CD4-positive, alpha-beta memory T cell (primary cell): ENCODE measurements at places on chromosomes 5 and 9. TPM values are rescaled to one million over a fixed set of nuclear protein-coding genes. Genes with fewer than 3 reads are reported as not detected.
A peak's percentile ranks its signal among the peaks of the same experiment; 100 is the strongest.

SLC6A7 gene
- not detected for polyA plus RNA-seq

ROPN1L gene
- 3.8 TPM for polyA plus RNA-seq

GRCh38 chr9:134781591-134782302, 98.9 kb upstream of the FCN2 start:
- DNase-seq, result no peak

DNA sequence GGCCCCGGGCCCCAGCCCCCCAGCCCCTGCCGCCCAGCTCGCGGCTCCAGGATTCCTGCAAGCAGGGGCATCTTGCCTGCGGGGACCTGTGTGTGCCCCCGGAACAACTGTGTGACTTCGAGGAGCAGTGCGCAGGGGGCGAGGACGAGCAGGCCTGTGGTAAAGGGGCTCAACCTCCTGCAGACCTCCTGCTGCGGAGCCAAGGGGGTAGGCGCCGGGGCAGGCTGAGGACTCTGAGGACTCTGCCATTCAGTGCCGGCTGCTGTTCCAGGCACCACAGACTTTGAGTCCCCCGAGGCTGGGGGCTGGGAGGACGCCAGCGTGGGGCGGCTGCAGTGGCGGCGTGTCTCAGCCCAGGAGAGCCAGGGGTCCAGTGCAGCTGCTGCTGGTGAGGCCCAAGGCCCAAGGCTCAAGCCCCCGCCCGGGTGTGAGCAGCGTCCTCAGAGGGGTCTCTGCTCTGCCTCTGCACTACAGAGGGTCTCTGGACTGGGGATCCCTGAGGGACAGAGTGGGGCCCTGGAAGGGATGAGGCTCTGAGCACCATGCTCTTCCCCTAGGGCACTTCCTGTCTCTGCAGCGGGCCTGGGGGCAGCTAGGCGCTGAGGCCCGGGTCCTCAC, 3.4 kb downstream of the MAMDC4 start:
- no peak for DNase-seq

DNA sequence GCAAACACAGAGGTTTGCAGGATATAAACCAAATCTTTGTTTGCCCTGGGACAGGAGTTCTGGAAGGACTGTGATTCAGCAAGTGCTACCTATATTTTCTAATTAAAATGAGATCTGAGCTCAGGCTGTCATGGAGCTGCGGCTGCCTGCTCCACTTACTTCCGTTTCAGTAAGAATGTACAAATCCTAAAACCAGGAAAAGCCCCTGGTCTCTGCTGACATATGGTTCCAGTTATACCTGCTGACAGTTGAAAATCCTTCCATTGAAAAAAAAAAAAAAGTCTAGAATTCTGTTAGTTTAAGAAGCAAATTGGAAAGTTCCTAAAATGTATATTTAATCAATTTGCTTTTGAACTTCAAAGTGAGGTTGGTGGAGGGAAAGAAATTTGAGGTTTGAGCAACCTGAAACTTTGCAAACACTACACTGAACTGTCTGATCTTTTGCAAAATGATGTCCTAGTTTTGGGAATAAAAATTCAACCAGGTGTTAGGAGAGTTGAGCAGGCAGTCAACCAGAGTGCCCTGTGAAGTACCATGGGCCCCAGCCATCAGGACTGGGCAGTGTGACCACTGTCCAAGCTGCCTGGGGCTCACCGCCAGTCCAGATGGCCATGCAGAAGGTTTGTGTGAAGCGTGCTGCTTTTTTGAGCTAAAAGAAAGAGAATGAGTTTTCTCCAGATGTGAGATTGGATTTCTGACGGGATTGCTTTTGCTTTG, 50.6 kb downstream of the SHB start:
- no peak for DNase-seq

GRCh38 chr9:97660847-97661246, 27.2 kb downstream of the NCBP1 start:
- DNase-seq, result no peak

DNA sequence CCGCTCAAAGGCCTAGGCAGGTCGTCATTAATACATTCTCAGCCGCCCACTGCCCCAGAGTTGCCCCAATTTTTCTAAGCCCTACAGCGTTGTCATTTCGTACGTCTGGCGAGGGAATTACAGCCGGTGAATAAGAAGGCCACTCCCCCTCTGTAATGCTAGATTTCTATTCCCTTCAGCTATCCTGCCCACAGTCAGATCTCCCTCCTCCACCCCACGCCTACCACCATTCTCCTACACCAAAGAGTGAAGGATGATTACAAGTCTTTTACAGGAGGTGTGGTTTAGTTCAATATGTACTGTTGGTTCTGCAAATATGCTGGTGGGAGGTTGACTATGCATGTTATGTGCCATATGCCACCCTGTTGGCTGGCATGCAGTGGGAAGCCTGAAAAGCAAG, 83.7 kb upstream of the SMIM15 start:
- DNase-seq, result no peak

- no peak for DNase-seq
Observed at GRCh38 chr5:32383065-32383464, 61.5 kb downstream of the ZFR start.

- DNase-seq, result no peak
Observed at GRCh38 chr9:90189306-90189705, 453.3 kb downstream of the DIRAS2 start.

- peak; percentile 82 for DNase-seq
Observed at GRCh38 chr5:142432961-142433360, 108.1 kb upstream of the SPRY4 start.

DNA sequence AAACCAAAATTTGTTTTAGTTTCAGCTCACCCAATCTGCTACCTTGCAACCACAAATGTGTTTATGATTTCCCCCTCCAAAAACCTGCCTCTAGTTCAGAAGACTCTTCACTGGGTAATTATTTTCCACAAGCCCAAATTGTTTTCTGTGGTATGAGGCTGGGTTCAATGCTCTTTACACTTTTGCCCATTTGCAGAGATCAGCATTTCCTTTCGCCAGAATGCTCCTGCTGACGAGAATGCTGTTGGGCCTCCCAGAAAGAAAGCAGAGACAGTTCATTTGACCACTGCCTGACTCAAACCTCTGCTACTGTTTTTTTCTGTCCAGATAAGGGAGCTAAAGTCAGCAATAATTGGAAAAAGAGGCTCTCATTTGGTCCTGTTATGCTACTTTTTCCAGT, 427.3 kb downstream of the PDE4D start:
- no peak for DNase-seq
